ENCODE measurements at places on chromosomes 5 and 9.
A peak's percentile ranks its signal among the peaks of the same experiment; 100 is the strongest.

GRCh38 chr9:125561509-125562148 is 145.4 kb downstream of the MAPKAP1 start:
- DNase-seq = no peak

- no peak for DNase-seq
These were observed 2071.2 kb upstream of the CDH6 start for GRCh38 chr5:29122306-29122705.

- DNase-seq = no peak
These were observed 348.0 kb downstream of the SEMA5A start for GRCh38 chr5:9197881-9198260.

- no peak for DNase-seq
These were observed 53.9 kb upstream of the CPEB4 start for GRCh38 chr5:173834071-173834771.

DNA sequence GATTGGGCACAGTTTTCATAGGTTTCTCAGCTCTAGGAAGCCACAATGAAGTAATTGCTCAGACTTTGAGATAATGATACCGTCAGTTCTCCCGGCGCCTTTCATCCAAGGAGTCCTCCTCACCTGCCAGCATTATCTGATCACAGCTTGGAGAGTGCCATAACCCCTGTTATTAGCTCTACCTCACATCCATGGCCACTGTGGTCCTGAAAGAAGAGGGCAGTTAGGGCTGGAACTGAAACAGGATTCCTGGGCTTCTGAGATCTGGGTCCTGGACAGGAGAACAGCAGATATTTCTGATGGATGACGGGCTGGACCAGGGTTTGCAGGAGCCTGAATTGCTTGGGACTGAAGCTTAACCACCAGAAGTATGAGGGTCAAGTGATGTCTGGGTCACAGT is 13.5 kb downstream of the RGS3 start:
- no peak for DNase-seq

- DNase-seq = no peak
These were observed 28.6 kb upstream of the FBXW11 start for GRCh38 chr5:172035049-172035448.

DNA sequence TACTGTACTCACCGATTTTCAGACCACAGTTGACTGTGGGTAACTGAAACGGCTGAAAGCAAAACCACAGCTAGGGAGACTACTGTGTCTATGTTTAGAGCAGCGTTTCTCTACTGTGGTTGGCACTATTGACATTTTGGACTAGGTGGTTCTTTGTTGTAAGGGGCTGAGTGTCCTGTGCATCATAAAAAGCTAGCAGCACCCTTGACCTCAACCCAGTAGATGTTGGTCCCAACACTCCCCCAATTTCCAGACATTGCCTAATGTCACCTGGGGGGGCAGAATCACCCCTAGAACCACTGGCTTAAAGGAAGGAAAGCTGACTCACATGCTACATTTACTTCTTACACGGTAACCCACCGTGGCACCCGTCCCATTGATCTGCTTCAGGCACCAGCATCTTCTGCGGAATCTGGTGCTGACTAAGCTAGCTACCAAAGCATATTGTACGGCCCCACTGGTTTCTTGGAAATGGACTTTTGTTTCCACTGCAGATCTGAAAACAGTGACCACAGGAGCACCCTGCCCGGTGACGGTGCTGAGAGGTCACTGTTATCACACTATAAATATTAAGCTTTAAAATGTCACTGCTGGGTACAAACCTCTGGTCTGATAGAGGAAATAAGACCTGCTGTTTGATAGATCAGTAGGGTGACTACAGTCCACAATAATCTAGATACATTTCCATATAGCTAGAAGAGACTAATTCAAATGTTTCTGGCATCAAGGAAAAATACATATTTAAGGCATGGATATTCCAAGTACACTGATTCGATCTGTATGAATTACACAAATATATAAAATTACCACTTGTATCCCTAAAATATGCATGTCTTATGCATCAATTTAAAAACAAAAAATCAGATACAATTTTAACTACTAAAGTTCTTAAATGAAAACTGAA is 151.4 kb downstream of the HSD17B3 start:
- no peak for DNase-seq

DNA sequence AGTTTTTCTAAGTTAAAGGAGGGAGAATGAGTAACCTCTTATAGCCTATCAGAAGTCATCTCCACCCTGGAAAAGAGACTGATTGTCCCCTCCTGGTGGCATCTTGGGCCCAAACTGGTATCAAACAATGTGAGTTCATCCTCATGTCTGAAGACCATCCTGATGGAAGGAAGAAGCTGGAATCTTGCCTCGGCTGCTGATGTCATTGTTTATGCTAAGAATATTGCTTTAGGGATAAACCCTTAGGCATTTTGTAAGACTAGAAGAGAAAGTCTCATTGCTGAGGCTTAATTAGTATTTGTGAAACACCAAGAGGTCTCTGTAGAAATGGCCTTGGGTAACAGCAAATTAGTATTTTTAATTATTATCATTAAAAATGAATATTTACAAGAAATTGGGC is 65.7 kb upstream of the KCNN2 start:
- DNase-seq = no peak

- no peak for DNase-seq
These were observed 201.3 kb downstream of the GABRG2 start for GRCh38 chr5:162268694-162269481.

DNA sequence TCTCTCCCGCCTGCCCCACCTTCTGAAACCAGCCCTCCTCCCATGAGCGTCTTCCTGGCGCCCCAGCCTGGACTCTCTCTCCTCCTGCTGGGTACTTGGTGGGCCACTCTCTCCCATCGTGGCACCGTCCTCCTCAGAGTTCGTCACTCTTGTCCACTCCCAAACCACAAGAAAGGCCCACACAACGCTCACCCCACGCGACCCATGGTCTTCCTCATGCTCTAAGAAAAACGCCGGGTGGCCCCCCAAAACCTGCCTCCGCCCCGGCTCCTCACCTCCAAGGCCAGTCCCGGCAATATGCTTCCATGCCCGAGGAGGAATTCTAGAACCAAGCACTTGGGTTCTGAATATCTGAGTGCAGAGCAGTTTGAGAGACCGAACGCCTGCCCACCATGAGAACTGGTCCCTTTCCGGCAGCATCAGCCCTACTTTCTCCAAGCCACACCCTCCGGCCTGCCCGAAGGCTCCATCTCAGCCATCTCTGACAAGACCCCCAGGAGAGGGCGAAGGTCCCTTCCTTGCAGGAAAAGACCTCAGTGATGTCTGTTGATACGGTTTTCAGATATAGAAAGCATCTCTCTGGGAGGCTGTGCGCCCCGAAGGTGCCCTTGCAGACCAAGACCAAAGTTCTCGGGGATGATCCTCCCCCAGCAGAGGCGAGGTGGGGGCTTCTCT is 15.0 kb downstream of the SLC6A3 start:
- DNase-seq = no peak

GRCh38 chr5:87405472-87406155 is 7.1 kb downstream of the CCNH start:
- no peak for DNase-seq

DNA sequence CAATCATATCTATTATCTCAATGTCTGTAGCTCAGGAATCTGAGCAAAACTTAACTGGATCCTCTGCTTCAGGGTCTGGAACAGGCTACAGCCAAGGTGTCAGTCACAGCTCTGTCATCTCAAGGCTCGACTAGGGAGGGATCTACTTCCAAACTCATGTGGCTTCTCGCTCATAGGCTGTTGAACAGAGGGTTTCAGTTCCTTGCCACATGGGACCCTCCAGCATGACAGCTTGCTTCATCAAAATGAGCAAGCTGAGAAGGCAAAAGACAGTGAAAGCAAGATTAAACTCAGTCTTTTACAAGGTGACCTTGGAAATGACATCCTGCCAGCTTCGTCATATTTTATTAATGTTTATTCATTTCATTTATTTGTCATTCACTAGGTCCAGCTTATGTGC is 111.7 kb downstream of the GADD45G start:
- no peak for DNase-seq

DNA sequence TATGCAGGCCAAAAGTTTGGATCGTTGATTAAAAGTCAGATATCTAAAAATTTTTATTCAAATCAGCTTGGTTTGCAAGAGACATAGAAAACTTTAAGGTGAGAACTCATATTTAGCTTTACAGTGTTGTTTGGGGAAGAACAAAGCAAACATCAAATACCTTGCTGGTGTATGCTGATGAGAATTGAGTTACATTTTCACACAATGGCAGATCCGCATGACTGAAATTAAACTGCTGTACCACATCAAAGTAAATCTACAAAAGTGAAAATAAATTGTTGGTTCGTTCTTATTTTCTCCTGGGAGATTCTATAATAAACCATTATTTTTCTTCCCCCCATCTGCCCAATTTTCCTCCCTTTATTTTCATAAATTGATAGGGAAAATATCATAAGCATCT is 198.2 kb upstream of the PCSK5 start:
- DNase-seq = no peak

GRCh38 chr9:91117959-91118703 is 243.6 kb downstream of the AUH start:
- no peak for DNase-seq

GRCh38 chr5:75337366-75338021 is 474 bp downstream of the HMGCR start:
- no peak for DNase-seq

DNA sequence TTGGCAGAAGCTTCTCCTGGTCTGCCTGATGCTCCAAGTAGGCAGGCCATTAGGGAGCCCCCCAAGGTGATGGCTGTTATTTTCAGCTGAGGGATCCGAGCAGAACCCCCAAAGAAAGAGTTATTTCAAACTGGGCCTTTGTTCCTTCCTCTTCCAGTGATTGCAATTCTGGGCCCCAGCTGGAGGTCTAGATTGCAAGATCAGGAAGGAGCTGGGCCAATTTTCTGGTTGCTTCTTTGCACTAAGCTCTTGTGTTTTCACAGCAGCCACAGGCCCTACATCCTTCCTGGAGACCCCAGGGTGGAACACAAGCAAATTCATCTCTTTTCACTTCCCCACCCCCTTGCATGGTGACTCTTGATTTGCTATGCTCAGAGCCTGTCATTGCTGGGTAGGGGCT is 215.0 kb downstream of the SEMA6A start:
- DNase-seq = peak; percentile 55

GRCh38 chr9:82957529-82958379 is 105.2 kb downstream of the RASEF start:
- DNase-seq = peak; percentile 17

GRCh38 chr5:149629421-149629820 is 48.1 kb downstream of the ARHGEF37 start:
- no peak for DNase-seq

- no peak for DNase-seq
These were observed 31.3 kb downstream of the IRX4 start for GRCh38 chr5:1851290-1851934.

GRCh38 chr5:169281625-169282024 is 19.3 kb downstream of the SLIT3 start:
- DNase-seq = no peak

GRCh38 chr9:20786807-20787206 is 102.7 kb downstream of the FOCAD start:
- peak; percentile 51 for DNase-seq

DNA sequence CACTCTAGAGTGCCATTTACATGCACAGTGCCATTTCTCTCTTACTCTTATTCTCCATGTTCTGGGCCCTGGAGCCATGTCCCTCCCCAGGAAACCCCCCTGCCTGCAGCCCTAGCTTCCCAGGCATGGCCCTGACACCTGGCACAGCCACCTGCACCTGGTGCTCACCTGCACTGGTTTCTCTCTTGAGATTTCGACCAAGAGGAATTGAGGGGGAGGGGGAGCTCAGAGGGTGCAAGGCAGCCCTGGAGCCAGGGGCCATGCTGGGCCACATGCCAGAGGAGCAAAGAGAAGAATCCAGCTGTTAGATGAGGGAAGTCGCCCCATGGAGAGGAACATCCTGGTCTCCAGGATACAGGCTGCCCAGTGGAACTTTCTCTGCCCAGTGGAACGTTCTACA is 65.0 kb upstream of the RAPGEF1 start:
- DNase-seq = no peak

DNA sequence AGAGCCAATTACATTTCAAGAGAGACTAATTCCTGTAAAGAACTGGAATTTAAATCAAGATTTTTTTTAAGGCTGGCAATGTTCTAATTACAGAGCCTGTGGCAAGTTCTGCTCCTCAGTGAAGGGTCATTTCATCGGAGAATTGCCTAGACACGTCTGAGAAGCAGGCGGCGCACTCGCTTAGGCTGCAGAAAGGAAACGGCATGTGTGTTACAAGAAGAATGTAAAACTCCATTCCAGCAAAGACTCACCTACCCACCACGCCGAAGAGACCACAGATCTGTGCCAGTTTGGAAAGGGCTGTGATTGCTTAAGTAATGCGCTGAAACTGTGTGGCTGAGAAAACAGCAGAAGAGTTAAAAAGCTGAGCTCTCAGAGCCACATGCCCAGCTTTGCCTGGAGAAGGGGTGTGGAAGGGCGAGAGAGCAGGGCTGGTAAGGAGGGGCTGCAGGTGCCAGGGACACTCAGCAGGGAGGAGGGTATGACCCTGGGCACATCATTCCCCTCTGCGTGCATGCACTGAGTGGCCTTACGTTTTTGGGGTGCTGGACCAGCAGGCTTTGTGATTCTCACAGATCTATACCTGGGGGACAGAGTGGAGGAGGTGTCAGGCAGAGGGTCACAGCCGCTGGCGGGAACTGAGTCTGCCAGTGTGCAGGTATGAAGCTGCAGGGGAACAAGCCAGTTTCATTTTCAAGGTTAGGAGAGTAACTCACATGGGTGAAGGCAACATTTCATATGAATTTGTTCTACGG is 17.8 kb upstream of the SLC25A51 start:
- DNase-seq = no peak

- DNase-seq = no peak
These were observed 211.7 kb downstream of the TLE1 start for GRCh38 chr9:81477669-81478068.

- no peak for DNase-seq
These were observed 90.7 kb downstream of the CYFIP2 start for GRCh38 chr5:157356576-157356975.

- no peak for DNase-seq
These were observed 7.5 kb upstream of the HABP4 start for GRCh38 chr9:96442491-96442890.

- DNase-seq = no peak
These were observed 444.0 kb upstream of the TRPC7 start for GRCh38 chr5:136809382-136809781.

DNA sequence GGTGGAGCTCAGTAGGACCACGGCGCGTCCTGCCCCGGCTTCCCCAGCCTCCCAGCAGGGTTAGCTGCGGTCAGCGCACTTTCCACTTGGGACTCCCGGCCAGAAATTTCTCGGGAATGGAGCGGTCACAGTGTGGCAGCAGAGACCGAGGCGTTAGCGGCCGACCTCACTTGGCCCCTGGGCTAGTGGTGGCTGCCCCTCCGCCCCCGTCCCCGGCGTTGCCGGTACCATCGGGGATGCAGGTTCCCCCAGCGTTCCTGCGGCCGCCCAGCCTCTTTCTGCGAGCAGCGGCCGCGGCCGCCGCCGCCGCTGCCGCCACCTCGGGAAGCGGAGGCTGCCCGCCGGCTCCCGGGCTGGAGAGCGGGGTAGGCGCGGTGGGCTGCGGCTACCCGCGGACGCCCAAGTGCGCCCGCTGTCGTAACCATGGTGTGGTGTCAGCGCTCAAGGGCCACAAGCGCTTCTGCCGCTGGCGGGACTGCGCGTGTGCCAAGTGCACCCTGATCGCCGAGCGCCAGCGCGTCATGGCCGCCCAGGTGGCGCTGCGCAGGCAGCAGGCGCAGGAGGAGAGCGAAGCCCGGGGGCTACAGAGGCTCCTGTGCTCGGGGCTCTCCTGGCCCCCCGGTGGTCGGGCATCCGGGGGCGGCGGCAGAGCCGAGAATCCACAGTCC is 460 bp downstream of the DMRTA1 start:
- peak; percentile 44 for DNase-seq
